Omental fat pad (tissue), 4 donors: ENCODE measurements at places on chromosomes 7 and 10. TPM values are rescaled to one million over a fixed set of nuclear protein-coding genes. Genes with fewer than 3 reads are reported as not detected.

DNA sequence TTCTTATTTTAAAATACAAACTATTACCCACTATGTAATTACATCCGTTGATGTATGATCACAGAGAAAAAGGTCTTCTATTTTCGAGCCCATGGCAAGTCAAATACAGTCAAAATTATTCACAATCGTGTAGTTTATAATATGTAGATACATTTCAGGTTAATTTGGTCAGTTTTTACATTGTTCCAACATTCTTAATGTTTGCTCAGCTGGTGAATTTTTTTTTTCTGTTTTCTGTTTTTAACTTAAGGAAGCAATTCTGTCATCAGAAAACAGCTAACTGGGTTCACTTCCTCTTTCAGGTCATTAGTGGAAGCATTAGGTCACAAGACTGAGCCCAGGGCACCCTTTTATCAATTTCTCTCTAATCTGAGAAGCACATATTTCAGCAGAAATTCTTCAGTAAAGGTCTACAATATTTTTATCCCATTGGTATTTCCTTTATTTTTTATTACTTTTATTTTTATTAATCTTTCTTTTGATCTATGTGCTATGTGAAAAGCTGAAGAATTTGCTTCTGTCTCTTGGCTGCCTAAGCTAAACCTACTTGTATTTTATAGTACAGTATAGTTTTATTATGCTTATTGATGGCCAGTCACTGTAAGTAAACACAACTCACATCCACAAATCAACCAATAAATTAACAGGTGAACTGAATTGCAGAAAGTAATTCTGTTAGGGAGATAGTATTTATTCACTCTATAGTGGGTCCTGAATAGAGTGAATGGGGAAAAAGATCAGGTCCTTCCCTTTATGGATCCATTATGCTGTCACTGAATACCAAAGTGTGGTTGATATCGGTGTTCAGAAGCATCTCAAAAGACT is 84.6 kb downstream of the ICA1 start:
- no peak for DNase-seq

DNA sequence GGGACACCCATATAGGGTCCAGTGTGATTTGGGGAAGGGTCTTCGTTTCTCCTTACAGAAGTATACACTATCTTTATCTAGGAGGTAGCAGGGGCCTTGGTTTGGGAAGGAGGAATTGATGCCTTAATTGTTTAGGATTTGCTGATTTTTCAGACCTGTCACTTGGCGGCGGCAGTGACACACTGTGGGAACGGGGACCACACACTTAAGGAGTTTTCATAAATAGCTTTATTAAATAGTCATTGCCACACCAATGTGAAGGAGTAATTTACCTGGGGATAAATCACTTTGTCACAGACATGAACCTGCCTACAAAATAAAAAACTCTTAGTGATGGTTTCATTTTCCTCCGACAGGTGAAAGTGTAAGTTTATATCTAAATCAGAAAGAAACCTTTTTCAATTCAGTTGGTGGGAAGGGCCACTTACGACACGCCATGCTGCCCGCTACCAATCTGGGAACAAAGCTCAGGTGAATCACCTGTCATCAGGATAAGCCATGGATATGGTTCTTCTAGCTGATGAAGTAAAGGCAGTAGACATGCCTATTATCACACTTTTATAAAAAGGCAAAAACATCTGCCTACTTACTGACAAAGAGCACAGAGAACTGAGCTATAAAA is 12.3 kb upstream of the ENO4 start:
- DNase-seq = no peak

GRCh38 chr10:70858759-70859158 is 29.6 kb downstream of the PCBD1 start:
- no peak for DNase-seq

TMEM225B gene
- 1.8 TPM for total RNA-seq

GATAD1 gene
- total RNA-seq = 18.1 TPM
